ENCODE measurements at places on chromosomes 2 and 18.

DNA sequence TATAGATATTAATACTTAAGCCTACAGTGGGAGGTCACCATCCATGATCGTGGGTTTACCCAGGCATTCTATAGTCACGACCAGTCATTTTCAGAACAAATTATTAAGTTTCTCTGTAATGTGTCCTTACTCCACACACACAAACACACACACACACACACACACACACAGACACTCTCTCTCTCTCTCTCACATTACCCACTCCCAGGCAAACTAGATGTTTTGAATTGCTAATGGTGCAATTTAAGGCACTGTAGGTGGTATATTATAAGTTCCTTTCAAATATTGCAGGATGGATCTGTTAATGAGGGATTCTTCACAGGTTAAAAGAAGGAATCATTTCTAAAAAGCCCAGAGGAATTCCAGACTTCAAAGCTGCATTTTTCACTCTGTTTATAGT lies 657.8 kb downstream of the MBD2 start:
- DNase-seq = no peak

- DNase-seq = no peak
These were observed 1453.1 kb upstream of the SLC39A10 start for GRCh38 chr2:194203898-194204297.

DNA sequence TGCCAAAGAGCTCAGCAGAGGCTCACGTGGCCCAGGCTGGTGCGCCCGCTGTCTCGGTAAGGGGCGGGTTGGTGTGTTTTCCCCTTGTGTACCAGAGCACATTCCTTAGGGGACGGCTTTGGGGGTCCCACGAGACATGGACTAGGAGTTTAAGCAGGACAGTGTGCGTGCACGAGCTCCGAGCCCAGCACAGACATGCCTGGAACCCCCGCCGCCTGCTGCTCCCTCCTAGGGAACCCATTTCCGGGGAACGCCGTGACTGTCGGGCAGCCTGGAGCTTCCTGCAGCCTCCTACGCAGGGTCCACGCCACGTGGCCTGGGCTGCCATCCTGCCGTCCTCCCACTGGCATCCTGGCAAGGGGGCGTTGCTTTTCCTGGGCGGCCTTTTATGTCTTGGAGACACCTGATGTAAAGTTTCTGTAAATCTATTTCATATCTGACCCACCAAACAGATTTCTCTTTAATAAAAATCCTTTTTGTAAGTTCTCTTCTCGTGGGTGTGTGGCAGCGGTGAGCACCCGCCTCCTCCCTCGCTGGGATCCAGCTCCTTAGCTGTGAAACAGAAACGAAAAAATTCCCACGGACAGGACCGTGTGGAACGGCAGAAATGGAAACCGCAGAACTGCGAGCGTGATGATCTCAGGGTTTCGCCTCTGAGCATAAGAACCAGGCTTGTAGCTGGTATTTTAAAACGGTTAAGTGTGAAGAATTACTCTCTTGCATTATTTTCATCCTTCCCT lies 43.5 kb upstream of the KCNG2 start:
- DNase-seq = no peak

GRCh38 chr2:52428224-52428623 lies 1339.4 kb upstream of the CHAC2 start:
- no peak for DNase-seq

GRCh38 chr2:12435430-12436222 lies 281.1 kb upstream of the TRIB2 start:
- DNase-seq = no peak

DNA sequence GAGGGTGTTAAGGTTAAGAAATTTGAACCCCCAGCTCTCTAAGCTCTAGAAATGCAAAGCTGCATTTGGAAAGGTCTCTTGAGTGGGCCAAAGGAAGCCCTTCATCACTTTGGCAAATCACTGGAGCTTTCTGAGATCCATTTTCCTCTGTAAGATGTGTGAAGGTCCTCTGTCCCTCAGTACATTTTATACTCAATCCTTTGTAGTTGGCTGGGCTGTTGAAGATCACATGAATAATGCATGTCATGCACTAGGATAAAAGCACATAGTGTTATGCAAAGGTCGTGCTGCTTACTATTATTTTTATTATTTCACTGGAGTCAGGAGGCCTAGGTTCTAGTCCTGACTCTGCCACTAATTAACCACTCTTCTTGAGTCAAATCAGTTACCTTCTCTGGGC lies 124.9 kb downstream of the FSHR start:
- DNase-seq = no peak

DNA sequence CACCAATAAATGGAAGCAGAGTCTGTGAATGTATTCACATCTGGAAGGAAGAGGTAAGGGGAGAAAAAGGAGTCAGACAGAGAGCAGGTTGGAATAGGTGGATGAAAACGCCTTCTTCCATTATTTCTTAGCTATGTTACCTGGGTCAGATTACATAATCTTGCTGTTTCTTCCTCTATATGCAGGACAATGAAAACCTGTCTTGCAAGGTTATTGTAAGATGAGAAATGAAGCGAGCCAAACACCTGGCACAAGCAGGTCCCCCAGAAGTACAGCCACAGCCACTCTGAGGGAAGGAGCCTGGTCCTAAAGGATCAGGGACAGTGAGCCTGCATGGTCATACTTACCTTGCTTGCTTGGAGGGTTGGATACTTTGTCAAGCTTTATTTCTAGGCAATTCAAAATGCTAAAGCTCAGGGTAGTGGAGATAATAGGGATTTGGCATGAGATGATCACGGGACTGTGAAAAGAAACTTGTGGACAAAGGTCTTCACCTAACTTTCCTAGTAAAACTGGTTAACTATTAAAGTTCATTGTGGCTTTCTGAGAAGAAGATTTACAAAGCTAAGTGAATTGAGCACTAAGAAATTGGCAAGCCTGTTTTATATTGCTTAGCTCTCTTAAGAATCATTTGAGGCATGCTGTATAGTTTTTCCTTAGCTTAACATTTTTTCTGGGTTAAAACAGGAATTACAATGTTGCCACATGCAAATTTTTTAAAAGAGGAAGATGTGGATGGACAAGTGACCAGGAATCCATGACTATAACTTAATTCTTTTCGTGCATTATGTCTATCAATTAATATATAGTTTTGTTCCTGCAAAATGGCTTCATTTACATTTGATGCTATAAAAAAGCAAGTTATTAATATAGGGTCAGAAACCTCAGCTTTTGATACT lies 15.7 kb upstream of the PLA2R1 start:
- DNase-seq = no peak

DNA sequence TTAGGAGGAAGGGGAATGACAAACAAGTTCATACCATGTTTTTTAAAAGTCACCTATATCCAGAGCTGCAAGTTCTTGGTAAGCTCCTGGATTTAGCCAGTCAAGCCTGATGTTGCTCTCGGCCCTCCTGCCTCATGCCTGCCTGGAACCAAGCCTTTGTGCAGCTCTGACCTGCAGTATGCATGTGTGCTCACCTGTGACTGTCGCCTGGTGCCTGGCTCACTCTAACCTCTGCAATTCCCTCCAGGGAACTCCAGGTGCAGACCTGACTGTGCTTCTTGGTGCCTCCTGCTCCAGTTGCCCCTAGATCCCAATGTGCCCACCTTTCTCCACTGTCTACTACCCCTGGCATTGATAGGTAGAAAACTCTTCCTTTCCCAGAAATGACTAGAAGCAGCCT lies 85.1 kb upstream of the ZBTB14 start:
- no peak for DNase-seq

GRCh38 chr2:109455731-109456691 lies 157.8 kb downstream of the SEPTIN10 start:
- no peak for DNase-seq

DNA sequence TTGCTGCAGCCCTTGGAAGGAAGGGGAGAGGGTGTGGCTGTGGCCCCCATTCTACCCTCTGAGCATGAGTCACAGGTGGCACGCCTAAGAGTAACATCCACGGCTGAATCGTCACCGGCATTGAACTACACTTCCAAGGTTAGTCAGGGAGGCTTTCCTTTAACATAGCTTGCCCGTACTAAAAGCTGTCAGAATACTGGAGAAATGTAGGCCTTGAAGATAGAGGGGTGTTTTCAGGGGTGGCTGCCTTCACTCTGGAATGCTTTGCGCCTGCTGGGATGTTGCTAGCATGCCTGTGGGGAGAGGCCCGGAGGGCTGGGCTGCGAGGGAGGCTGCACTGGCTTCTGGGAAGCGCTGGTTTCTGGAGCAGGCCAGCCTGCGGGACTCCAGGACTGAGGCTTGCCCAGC lies 333.7 kb downstream of the AGAP1 start:
- DNase-seq = no peak

- DNase-seq = no peak
These were observed 396.8 kb downstream of the NCKAP5 start for GRCh38 chr2:133171393-133172004.

Data from stimulated activated CD8-positive, alpha-beta memory T cell treated with anti-CD3 and anti-CD28 coated beads, Interleukin-4, amount 100 ng/mL, for 48 hours (primary cell).